Progenitor cell of endocrine pancreas (in vitro differentiated cells): ENCODE measurements at places on chromosomes 4 and X. TPM values are rescaled to one million over a fixed set of nuclear protein-coding genes. Genes with fewer than 3 reads are reported as not detected.

CXorf49 gene
- not detected in 2 replicates for total RNA-seq

NUDT10 gene
- total RNA-seq = 3.4 and 3.6 TPM in 2 replicates

MSX1 gene
- total RNA-seq = 2.9 and 5.0 TPM in 2 replicates

MTM1 gene
- total RNA-seq = 9.4 and 12.1 TPM in 2 replicates

TLR3 gene
- total RNA-seq = 0.11 TPM in 1 of 2 replicates, not detected in the other

ZNF280C gene
- total RNA-seq = 15.0 and 16.2 TPM in 2 replicates

PPP1R2C gene
- not detected in 2 replicates for total RNA-seq

ZNF732 gene
- total RNA-seq = 2.2 TPM in 2 replicates

SMIM10L2A gene
- total RNA-seq = 9.0 and 9.5 TPM in 2 replicates

USP17L20 gene
- total RNA-seq = not detected in 2 replicates

IL3RA gene
- not detected in 2 replicates for total RNA-seq

SSX2 gene
- not detected in 2 replicates for total RNA-seq

CFAP99 gene
- total RNA-seq = not detected in 2 replicates

CCDC110 gene
- total RNA-seq = 2.0 and 3.1 TPM in 2 replicates

CHRNA9 gene
- total RNA-seq = 0.22 and 0.43 TPM in 2 replicates

FAM9B gene
- total RNA-seq = not detected in 2 replicates

ART3 gene
- total RNA-seq = 5.0 and 7.3 TPM in 2 replicates

RBM10 gene
- total RNA-seq = 62.5 and 68.2 TPM in 2 replicates

ERAS gene
- 0.31 TPM in 1 of 2 replicates, not detected in the other for total RNA-seq

NDST4 gene
- 0.14 and 0.20 TPM in 2 replicates for total RNA-seq

TMEM47 gene
- 16.8 and 19.1 TPM in 2 replicates for total RNA-seq

ETDA gene
- total RNA-seq = not detected in 2 replicates

GPR82 gene
- not detected in 2 replicates for total RNA-seq

CENPE gene
- 16.5 and 17.0 TPM in 2 replicates for total RNA-seq

PABPC1L2A gene
- total RNA-seq = not detected in 2 replicates

RBM46 gene
- 0.62 and 0.98 TPM in 2 replicates for total RNA-seq

BEX2 gene
- total RNA-seq = 36.0 and 42.0 TPM in 2 replicates

SOX3 gene
- total RNA-seq = 21.7 and 24.3 TPM in 2 replicates

ARR3 gene
- not detected in 2 replicates for total RNA-seq

PRSS12 gene
- 3.4 and 4.6 TPM in 2 replicates for total RNA-seq

OTUD6A gene
- total RNA-seq = not detected in 2 replicates

HCCS gene
- total RNA-seq = 19.3 and 20.9 TPM in 2 replicates

FDCSP gene
- total RNA-seq = not detected in 2 replicates

CLDN22 gene
- not detected in 2 replicates for total RNA-seq
